CD4-positive, alpha-beta T cell treated with Interleukin-15 for 4 hours (primary cell): ENCODE measurements at places on chromosomes 7 and 10.

DNA sequence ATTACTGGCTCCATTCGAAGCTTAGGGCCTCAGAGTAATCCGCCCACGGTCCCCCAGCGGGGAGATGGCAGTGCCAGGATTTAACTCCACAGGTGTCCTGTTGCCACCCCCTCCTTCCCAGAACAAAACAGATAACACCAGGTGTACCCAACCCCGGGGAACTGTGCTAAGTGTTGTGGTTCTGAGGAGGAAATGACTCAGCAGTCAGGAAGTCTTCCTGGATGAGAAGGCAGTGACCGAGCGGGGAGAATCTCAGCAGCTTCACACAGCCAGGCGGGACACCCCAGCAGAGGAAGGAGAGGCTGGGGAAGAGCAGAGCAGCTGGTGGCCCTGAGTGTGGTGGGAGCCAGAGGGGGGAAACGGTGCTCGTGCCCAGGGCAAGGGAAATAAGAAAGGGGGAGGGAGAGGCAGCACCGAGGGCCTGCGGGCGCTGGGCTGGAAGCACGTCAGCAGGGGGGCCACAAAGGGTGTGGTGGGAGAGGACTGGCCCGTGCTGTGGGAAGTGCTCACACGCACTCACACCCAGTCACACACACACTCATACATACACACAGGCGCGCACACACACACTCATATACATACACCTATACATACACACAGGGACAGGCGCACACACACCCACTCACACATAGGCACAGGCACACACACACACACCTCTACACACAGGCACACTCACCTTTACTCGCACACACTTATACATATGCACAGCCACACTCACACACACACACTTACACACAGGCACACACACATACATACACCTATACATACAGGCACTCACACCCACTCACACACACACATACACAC is 59.8 kb upstream of the CHST15 start:
- peak; percentile 37 for DNase-seq

GRCh38 chr10:32298075-32298812 is 48.7 kb downstream of the EPC1 start:
- DNase-seq = no peak

- no peak for DNase-seq
These were observed 94.0 kb downstream of the MMRN2 start for GRCh38 chr10:86863484-86863842.

- no peak for DNase-seq
These were observed 219.6 kb downstream of the PTEN start for GRCh38 chr10:88082806-88083596.

- no peak for DNase-seq
These were observed 213.5 kb downstream of the PTPRN2 start for GRCh38 chr7:158374146-158374545.

DNA sequence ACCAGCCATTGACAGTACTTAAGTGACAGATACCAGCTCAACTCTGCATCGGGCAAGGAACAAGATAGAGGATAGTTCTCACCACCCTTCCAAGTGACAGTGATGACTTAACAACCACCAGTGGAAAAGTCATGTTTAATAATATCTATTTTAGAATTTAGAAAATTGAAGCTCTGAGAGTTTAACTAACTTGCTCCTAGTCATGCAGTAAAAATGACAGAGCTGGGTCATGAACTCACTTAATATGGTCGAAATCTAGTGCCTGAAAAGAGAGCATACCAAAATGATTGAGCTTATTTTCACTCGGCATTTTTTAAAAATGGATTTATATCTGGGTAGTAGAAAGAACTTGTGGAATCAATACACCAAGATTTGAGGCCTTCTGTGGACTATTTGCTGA is 367.8 kb upstream of the IGFBP3 start:
- no peak for DNase-seq

GRCh38 chr10:113137941-113138685 is 188.1 kb downstream of the TCF7L2 start:
- no peak for DNase-seq

- no peak for DNase-seq
These were observed 206.5 kb upstream of the CNTNAP2 start for GRCh38 chr7:145909991-145910513.

DNA sequence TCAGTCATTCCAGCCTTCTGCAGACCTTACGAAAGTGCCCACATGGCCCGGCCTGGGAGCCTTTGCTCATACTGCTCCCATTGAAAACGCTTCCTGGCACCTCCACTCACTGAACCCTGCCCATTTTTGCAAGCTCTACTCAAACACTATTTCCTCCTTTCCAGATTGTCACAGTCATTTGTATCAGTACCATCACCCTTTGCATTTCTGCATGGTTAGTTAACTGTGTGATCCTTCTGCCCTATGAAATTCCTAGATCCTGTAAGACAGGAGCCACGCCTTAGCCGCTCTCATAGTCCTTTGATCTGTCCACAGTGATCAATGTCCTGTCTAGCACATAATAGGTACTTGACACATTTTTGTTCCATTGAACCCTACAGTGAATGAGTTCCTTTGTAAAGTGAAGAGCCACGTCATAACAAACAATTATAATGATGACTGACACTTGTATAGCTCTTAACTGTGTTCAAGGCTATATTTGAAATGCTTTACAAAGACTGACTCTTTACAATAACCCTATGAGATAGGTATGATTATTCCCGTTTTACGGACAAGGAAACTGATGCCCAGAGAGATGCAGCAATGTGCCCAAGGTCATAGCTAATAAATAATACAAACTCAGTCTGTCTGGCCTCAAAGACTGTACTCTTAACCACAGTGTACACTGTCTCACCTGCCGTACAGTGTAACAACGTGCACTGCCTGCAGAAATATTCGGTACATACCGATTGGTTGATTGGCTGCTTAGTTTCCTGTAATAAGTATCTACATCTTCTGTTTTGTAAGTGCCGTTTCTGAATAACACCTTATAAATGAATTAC is 16.6 kb upstream of the ITIH2 start:
- no peak for DNase-seq

- no peak for DNase-seq
These were observed 470.2 kb downstream of the PAXIP1 start for GRCh38 chr7:154532771-154533170.

- no peak for DNase-seq
These were observed 29.4 kb upstream of the CLDN3 start for GRCh38 chr7:73799282-73800141.

DNA sequence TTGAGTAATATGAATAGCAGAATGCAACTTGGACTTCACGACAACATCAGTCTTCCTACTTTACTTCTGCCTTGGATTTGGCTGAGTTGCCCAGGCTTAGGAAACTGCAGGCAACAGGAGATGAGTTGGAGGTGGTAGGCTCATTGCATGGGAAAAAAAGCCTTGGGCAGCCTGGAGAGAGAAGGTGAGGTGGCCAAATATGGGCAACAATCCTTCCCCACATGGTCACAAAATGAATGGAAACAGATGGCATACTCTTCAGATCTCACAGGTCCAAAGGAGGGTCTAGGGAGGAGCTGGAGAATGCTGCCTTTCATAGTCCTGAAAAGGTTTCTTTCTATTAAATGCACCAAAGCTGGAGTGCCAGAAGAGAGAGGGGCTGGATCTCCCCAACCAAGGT is 128.6 kb upstream of the AOAH start:
- no peak for DNase-seq

- DNase-seq = no peak
These were observed 103.4 kb downstream of the ABCA13 start for GRCh38 chr7:48274662-48275061.

- DNase-seq = no peak
These were observed 19.0 kb downstream of the DPCD start for GRCh38 chr10:101607124-101607523.

DNA sequence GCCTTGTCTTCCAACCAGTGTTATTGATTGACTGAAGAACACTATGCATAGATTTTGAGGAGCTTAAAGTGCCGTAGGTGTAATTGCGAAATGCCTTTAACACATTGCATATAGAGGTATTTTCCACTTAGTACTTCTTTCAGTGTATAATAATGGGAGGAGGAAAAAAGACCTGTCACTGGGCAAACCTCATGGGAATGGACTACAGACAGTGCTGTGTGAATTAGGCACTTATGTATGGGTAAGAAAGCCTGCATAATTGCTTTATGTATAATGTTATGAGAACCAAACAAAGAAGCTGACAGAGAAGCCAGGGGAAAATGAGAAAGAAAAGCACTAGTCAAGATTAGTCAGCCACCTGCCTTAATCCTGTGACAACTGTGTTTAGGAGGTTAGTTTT is 12.4 kb upstream of the SCRN1 start:
- DNase-seq = no peak

DNA sequence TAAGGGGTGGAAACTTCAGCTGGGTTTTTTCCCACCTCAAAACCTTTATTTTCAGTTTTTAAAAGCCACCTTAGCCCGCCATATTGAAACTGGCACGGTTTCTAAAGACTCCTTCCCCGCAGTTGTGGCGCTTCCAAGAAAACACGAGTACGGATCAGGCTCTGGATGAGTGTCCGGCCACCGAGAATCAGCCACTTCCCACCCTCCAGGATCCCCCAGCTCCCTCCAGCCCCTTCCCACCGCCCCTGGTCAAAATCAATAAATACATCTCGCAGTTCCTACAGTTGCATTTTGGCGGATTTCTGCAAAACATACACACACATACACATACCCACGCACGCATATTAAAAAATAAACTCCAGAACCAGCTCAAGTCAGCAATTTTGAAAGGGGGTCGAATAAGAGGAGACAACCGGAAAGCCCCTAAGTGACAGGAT is 1.1 kb downstream of the SFMBT2 start:
- peak; percentile 33 for DNase-seq

DNA sequence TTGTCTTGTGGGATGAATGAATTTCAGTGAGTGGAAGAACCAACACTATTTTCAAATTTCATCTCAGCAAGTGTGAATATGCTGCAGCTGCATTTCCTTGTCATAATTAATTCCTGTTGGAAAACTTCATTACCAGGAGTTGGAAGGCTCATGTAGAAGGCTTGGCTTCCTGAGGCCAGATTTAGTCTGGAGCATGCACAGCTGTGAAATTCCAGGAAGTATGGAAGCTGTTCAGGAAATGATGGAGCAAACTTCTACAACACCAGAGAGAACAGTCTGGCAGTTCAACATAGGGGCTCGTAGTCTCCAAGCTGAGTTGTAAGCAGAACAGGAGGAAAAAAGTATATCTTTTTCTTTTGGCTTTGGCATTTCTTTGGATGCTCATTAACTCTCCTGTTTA is 1439.9 kb upstream of the CELF2 start:
- no peak for DNase-seq

- no peak for DNase-seq
These were observed 5.0 kb downstream of the NCOA4 start for GRCh38 chr10:46025406-46025805.

- DNase-seq = no peak
These were observed 121.3 kb downstream of the ARID5B start for GRCh38 chr10:62022830-62023229.

- no peak for DNase-seq
These were observed 235.1 kb upstream of the CXCL12 start for GRCh38 chr10:44619975-44620374.

DNA sequence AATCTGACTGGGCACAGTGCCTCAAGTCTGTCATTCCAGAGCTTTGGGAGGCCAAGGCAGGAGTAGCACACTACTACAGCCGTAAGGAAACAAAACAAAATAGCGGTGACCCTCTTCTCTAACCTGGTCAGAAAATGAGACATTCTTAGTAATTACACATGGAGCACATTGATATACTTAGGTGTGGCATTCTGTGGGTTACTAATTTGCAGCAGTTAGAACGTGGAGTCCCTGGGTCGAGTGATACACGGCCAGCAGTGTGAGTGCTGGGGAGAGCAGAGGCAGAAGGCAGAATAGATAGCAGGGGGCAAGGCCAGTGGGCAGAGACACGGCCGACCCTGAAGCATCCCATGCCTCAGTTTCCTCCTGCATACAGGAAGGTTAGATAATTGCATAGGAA is 28.9 kb upstream of the SFMBT2 start:
- DNase-seq = no peak

DNA sequence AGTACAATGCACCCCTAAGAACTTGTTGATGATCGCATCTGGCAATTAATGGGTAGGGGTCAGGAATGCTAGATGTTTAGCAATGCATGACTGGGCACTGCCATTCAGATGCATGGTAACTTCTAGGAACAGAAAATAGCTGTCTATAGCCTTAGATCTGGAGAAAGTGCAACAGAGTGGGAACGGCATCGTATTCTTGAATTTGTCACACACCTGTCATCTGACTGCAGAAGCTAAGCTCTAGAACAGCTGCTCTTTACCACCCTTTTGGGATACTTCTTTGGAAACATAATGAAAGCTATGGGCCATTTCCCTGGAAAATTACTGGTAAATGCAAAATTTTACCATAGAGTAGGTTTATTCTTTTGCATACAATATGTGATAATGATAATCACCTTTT is 118.1 kb downstream of the SLC25A13 start:
- no peak for DNase-seq

DNA sequence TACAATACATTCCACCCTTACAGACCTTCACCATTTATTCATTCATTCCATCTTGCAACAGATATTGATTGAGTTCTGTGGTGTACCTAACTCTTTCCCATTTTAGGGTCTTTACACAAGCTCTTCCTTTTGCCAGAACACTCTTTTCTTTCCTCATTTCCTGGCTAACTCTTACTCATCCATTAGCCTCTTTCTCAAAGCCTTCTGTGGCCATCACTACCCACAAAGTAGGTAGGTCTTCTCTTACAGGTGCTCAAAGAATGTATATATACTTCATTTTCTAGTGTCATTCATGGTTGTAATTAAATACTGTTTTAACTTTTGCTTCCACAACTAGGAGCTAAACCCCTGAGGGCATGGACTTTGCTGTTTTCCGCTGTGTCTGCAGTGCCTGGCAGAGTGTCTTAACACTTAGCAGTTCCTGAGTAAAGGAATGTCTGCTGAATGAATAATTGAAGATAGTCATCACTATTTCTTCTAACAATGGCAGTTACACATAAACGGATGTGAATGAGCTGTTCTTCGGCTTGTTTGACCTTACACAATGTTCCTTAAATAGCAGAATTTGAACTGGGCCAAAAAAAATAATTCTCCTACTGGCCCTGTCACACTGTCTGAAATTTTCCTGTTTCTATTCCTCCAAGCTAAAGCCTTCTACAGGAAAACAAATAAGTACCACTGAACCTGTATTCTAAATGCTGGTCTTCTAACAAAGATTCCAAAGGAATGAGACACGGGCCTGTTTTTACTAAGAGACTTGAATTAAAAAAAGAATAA is 15.1 kb downstream of the BCAP29 start:
- no peak for DNase-seq

DNA sequence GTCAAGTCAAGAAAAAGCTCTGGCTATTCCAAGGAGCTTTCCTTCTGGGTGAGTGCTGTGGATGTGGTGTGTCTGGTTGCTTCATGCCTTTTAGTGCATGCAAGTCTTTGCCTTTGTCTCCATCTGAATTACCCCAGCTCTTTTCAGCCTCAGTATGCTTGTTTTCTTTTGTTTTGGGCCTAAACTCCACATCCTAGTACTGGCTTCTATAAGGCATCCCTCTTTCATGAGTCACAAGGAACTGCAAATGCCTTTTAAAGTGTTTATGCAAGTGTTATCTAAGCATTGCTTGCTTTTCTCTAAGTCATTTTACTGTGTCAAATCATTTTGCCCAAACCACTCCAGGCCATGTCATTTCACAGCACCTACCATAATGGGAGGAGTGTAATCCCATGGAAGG is 132.1 kb downstream of the PLCE1 start:
- no peak for DNase-seq

GRCh38 chr7:158067219-158067930 is 520.2 kb downstream of the PTPRN2 start:
- no peak for DNase-seq
